ENCODE measurements at places on chromosomes 12 and 14. TPM values are rescaled to one million over a fixed set of nuclear protein-coding genes. Genes with fewer than 3 reads are reported as not detected.

Gene PGAM5
- 33.7 TPM for total RNA-seq

Gene SLC6A12
- 1.2 TPM for total RNA-seq

Gene NRXN3
- total RNA-seq: 1.0 TPM

Gene SLC24A4
- 0.52 TPM for total RNA-seq

Gene C12orf56
- not detected for total RNA-seq

Gene LRP1-AS
- total RNA-seq: not detected

Gene NT5DC3
- 3.3 TPM for total RNA-seq

Gene TMEM119
- 1.4 TPM for total RNA-seq

Gene SDR39U1
- total RNA-seq: 86.8 TPM

Gene CYP27B1
- total RNA-seq: not detected

Gene TMEM52B
- total RNA-seq: not detected

Gene DCAF11
- 85.8 TPM for total RNA-seq

Gene ENDOU
- total RNA-seq: 0.30 TPM

Gene RBP5
- 0.89 TPM for total RNA-seq

Gene ESYT1
- 28.0 TPM for total RNA-seq

All from left ventricle myocardium superior (tissue), 1 donor.